ENCODE measurements at places on chromosomes 1 and 21. TPM values are rescaled to one million over a fixed set of nuclear protein-coding genes. Genes with fewer than 3 reads are reported as not detected.

Gene LDLRAD1
- not detected for total RNA-seq

Gene KCNE1
- total RNA-seq, result 0.64 TPM

Gene OR6K3
- total RNA-seq, result not detected

Gene NEGR1
- 28.7 TPM for total RNA-seq

Gene A3GALT2
- not detected for total RNA-seq

Gene HMCN1
- total RNA-seq, result 10.8 TPM

Gene TNFSF4
- total RNA-seq, result 2.3 TPM

Gene PDC
- not detected for total RNA-seq

Gene FCRL1
- total RNA-seq, result 0.18 TPM

Gene GPR25
- total RNA-seq, result not detected

Gene BRDT
- not detected for total RNA-seq

Gene RYR2
- 19.4 TPM for total RNA-seq

Gene ZNF697
- total RNA-seq, result 28.3 TPM

Gene RAB29
- 3.4 TPM for total RNA-seq

Gene UMODL1
- 0.09 TPM for total RNA-seq

Gene ALX3
- total RNA-seq, result not detected

Gene FUCA1
- 11.9 TPM for total RNA-seq

Gene COL9A2
- 8.3 TPM for total RNA-seq

Gene CLIC6
- 0.18 TPM for total RNA-seq

Gene NUP133
- 42.4 TPM for total RNA-seq

Gene ANKRD45
- total RNA-seq, result 9.5 TPM

Gene GRHL3
- 1.2 TPM for total RNA-seq

Gene FCRL5
- total RNA-seq, result not detected

Gene PGM1
- 16.2 TPM for total RNA-seq

Gene KIF21B
- total RNA-seq, result 101 TPM

Gene FCRL6
- not detected for total RNA-seq

Gene LEFTY1
- total RNA-seq, result not detected

Gene FAM72B
- 1.7 TPM for total RNA-seq

Gene LIPI
- not detected for total RNA-seq

Gene GNAT2
- not detected for total RNA-seq
